Activated T-cell treated with anti-CD3 and anti-CD28 coated beads, Interleukin-2, amount 50 U/mL, for 48 hours (primary cell): ENCODE measurements at places on chromosomes 5 and 9.

DNA sequence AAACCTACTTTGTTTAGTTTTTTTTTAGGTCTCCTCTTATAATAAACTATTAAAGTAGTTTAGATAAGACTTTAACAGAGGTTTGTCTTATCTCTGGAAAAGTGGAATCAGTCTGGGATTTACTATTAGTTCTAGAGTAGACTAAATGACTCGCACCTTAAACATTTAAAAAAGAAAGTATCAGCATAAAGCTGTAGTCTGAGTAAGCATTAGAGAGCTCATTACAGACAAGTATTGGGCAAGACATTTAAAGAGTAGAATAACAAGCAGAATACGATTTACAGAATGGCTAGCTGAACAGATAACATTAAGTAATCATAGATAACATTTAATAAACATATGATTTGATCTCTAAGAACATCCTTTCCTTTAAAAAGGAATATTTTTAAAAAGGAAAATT lies 226.0 kb upstream of the DMAC1 start:
- DNase-seq, result no peak

- DNase-seq, result no peak
Measured at GRCh38 chr5:108148715-108149139, 233.2 kb downstream of the FBXL17 start.

GRCh38 chr9:124009531-124010217 lies 1.9 kb upstream of the LHX2 start:
- DNase-seq, result no peak

GRCh38 chr5:34498572-34498971 lies 157.6 kb upstream of the RAI14 start:
- no peak for DNase-seq

DNA sequence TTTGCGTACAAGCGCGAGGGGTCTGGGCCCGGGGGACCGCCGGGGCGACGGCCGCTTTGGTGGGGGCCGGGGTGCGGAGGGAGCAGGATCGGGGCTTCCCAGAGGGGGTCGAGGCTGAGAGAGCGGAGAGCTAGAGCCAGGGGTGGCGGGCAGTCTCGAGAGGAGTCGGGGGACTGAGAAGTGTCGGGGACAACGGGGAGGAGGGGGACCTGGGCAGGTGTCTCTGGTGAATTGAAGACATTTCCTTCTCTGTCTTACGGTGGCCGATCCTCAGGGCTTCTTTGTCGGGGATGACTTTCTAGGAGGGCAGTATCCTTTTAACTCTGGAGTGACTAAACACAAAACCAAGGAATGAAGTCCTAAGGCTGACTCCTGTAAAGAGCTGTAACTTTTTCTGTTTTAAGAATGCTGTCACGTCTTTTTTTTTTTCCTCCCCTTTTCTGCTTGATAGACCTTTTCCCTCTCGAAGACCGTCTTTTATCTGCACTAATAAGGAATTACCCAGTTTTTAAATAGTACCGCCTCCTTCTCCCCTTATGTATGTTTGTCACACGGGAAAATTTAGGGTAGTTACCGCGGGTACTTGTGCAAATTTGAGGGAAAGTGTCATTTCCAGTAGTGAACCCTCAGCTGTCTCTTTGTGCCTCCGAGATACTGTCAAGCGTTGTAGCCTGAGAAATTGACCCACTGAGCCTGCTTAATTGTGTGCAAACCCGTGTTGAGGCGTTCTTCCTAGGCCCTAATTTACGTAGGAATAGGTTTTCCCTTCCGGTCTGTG lies 822 bp downstream of the DENND4C start:
- DNase-seq, result no peak
